ENCODE measurements at places on chromosomes 6 and 20.

DNA sequence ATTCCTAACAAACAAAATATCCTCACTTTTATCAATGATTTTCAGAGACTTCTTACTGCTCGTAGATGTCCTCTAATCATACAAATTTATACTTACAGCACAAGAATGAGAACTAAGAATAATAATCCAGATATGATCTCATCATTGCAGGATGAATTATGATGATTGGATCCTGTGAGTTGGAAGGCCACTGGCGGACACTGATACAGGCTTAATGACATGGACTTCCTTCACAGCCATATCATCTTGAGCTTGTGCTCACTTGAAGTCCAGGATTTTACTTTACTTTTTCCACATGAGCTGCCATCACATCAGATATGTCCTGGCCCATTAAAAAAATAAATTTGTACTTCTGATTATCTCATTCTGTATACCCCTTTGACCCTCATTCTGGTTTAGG lies 94.3 kb downstream of the NKAIN2 start:
- no peak for DNase-seq

DNA sequence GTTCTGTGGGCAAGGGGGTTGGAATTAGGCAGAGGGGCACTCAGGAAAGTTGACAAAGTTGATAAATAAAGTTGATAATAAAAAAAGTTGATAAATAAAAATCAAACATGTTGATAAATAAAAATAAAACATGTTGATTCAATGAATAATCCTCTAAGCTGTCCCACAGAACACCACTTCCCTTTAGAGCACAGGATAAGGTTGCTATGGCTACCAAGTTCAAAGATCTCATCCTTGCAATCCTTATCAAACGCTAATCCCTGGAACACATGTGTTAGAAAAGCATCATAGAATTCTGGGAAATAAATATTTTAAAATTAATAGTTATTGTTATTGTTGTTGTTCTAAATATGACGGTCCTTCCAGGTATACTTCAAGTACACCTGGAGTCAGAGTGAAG lies 33.9 kb downstream of the MBOAT1 start:
- no peak for DNase-seq

DNA sequence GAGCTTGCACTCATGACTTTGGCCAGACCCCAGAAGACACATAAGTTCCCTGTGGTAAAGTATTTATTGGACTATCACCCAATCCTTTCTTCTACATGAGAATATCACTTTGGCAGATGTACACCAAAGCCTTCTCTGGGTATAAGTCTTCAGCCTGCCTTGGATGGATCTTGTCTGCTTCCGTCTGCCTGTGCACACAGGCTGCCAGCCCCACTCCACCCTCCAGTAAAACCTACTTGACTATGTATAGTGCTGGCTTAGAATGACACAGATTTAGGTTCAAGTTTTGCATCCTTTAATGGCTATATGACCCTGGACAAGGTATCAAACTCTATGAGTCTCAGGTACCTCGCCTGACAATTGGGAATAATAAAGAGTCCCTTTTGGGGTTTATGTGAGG lies 63.4 kb downstream of the BACH2 start:
- DNase-seq, result no peak

DNA sequence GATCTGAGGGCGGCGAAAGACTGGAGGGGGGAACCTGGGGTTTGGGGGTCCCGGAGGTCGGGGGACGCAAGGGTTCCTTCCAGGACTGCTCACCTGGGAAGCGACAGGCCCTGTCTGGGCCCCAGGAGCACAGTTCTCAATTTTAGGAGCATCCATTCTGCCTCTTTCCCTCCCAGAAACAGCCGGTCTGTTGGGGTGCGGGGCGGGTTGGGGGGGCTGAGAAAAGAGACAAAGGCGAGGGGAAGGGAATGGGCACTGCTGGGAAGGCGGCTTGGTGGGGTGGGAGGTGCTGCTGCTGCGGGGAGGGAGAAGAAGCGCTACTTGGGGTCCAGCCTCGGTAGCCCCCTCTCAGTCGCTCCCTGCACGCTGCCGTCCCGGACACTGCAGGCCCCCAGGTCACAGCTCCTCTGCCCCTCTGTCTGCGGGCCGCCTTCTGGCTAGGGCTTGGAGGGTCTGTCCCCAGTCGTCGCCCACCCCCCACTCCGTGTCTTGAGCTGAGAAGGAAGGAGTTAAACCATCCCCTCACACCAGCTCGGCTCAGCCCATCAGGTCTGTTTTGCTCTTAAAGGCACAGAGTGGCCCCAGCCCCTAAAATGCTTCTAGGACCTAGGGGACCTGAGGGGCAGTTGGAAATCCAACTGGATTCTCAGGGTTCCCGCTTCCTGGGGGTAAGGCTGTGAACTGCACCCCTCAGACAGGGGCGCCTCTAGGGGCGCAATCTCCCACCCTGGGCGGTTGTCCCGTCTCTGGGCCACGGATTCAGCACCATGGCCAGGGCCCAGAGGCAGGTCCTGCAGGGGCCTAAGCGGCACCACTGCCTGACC lies 690 bp downstream of the GDAP1L1 start:
- DNase-seq, result no peak

DNA sequence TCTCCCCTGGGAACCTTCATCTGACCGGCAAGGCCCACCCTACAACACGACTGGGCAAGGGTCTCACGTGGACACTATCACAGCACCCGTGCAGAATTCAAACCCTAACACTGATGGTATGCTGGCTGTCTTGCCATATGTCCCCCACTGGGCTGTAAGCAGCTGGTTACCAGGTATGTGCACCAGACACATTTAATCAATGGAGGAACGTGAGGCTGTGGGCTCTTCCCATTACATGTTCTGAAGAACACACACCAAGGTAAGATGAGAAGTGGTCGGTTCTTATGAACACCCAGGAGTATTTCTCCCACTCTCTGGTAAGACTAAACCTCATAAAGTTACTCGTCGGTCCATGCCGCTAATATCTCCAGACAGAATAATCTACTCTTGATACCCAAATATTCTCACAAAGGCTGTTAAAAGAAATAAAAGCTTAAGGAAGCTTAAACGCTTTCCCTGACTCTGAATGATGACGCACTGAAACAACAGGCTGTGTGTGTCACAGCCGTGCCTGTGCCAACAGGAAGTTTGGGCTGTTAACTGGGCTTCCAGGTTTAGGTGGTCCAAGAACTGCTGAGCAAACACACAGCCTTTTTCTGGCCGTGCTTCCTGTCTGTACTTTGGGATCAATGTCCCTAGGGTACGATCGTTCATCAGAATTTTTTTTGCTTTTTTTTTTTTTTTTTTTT lies 75.3 kb downstream of the SLC23A2 start:
- peak; percentile 39 for DNase-seq
